SK-N-SH (cell line): ENCODE measurements at places on chromosomes 5 and 9.

GRCh38 chr5:96115147-96115807 is 153.6 kb upstream of the ELL2 start:
- DNase-seq = no peak
- H3K4me1 ChIP-seq = peaks cover 14% of the 10 kb centered on the region; the same call in 1 of the 2 replicates
- H3K27me3 ChIP-seq = no peaks in the 10 kb centered on the region
- no peaks in the 10 kb centered on the region for H3K36me3 ChIP-seq

DNA sequence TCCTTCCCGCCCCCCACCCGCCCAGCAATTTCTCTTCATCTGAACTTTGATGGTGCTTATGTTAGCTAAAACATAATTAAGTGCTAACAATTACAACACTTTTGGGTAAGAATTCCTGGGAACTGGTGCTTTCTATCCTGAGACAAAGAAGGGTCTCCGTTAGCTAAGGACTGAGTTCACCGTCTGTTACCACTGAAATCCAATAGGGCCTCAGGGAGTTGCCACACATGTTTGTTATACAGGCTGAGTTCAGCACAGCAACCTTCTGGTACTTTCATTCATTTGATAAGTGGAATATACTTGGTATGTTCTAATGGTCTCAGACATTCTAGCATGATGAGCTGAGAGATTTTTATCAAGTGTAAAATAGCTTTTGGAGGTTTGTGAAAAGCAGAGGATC is 437.9 kb downstream of the EFNA5 start:
- no peaks in the 10 kb centered on the region for H3K4me1 ChIP-seq
- DNase-seq = no peak
- no peak overlapping the region for H3K4me3 ChIP-seq
- H3K27ac ChIP-seq = no peak overlapping the region

- H3K4me3 ChIP-seq = peak overlapping the region; percentile 26; the same call in 1 of the 2 replicates
- no peak overlapping the region for H3K27ac ChIP-seq
- peak; percentile 39 for DNase-seq
- peaks cover 28% of the 10 kb centered on the region for H3K27me3 ChIP-seq
- no peaks in the 10 kb centered on the region for H3K36me3 ChIP-seq
Measured at GRCh38 chr5:96432216-96433065, 607 bp downstream of the PCSK1 start.

GRCh38 chr5:170327829-170328228 is 30.3 kb upstream of the LCP2 start:
- no peak overlapping the region for H3K4me3 ChIP-seq
- H3K27me3 ChIP-seq = no peaks in the 10 kb centered on the region
- DNase-seq = no peak
- no peaks in the 10 kb centered on the region; the same call in 1 of the 2 replicates for H3K4me1 ChIP-seq
- H3K27ac ChIP-seq = no peak overlapping the region
- no peaks in the 10 kb centered on the region for H3K36me3 ChIP-seq

DNA sequence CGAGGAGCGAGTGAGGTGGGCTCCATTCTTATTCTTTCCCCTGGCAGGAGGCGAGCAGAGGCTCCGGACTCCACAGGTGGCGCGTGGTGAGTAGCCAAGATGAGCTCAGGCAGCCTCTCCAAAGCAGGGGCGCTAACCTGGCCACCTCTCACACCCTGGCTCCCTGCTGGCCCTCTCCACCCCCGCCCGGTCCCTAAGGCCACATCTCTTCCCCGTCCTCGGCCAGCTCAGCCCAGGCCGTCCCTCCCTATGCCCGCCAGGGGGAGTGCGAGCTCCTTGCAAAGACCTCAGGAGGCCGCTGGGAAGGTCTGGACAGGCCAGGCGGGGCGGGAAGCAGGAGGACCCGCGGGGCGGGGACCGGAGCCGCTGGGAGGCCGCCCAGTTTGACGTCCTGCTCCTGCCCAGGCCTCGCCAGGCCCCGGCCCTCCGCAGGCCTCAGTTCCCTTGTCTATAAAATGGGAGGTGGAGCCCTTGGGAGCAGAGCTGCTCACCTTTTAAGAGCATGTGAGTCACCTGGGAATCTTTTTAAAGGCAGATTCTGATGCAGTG is 46.3 kb upstream of the GGTA1 start:
- DNase-seq = peak; percentile 98
- peaks cover 8% of the 10 kb centered on the region; the same call in 1 of the 2 replicates for H3K4me1 ChIP-seq
- no peaks in the 10 kb centered on the region for H3K36me3 ChIP-seq
- H3K4me3 ChIP-seq = peak overlapping the region; percentile 20; the same call in 1 of the 2 replicates
- no peaks in the 10 kb centered on the region for H3K27me3 ChIP-seq
- H3K27ac ChIP-seq = no peak overlapping the region
